Hypothalamus (tissue), 51 donors: ENCODE measurements at places on chromosomes 16 and 17.

GRCh38 chr17:56832446-56832845 is 1.3 kb downstream of the C17orf67 start:
- no peak for DNase-seq

- DNase-seq: peak; percentile 89
Observed at GRCh38 chr16:30896889-30897733, 697 bp downstream of the CTF1 start.

DNA sequence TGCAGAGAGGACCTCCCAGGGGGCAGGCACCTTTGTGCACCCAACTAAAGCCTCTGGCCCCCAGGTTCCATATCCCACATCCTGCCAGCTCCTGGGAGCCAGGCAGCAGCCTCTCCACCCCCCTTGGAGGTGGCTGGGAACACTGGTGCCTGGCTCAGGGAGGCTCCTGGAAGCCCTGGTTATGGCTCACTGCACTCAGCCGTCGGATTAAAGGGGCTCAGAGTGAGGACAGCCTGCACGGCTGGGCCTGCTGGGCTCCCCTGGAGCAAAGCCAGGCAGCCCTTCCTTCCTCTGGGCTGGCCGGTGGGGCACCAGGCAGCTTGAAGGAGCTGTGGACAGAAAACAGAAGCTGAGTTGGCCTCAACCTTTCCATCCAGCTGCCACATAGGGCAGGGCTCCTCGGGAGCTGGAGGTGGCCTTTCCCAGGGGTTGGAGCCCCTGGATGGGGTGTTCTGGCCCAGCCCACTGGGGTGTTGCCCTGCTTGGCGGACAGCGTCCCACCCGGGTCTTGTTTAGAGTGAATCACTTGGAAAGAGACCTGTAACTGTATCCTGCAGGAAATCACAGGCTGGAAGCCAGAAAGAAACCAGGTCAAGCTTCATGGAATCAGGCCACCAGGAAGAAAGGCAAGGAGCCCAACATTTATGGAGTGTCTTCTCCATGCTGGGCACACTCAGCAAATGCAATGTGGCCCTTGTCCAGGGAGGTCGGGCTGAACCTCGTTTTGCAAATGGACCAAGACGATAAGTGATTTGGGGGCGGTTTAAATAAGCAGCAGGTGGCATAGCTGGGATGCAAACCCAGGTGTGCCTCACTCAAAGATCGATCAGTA is 253.3 kb downstream of the SOX9 start:
- DNase-seq: no peak

DNA sequence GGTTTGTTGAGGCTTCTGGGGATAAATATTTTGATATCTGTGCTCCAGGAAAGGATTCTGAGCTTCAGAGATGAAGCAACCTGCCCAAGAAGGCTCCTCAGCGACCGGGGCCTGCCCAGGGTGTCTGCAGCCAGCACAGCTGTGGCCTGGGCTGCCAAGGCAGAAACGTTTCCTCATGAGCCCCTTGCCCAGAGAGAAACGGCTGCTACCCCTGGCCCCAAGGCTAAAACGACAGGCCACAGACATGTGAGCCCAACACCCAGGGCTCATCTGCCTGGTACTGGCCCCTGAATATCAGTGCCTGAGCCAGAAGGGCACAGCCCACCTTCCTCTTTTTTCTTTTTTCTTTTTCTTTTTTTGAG is 45.4 kb upstream of the RASD1 start:
- DNase-seq: no peak

DNA sequence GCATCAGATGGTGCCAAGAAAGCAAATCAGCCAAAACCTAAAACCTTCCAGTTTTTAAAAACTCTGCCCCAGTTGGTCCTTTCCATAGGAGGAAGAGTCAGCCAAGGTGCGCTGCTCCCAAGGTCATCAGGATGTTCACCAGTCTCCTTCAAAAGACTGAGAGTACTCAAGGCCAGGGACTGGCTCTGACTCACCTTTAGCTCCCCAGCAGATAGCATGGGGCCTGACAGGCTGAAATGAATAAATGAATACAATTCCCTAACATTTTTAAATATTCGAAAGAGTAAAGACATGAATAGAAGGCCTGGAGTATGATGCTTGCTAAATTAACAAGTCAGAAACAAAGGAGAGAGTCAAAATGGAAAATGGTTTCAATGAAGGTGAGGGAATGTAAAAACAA is 19.2 kb downstream of the EFTUD2 start:
- DNase-seq: no peak

GRCh38 chr17:49969795-49970389 is 902 bp downstream of the DLX4 start:
- no peak for DNase-seq

- no peak for DNase-seq
Observed at GRCh38 chr16:74117798-74118197, 178.8 kb upstream of the PSMD7 start.
